Smooth muscle cell of trachea (primary cell): ENCODE measurements at places on chromosomes 6 and 20. TPM values are rescaled to one million over a fixed set of nuclear protein-coding genes. Genes with fewer than 3 reads are reported as not detected.

The BPI gene
- total RNA-seq = under 0.01 TPM in 1 of 2 replicates, not detected in the other

The PLAGL1 gene
- 21.7 and 24.3 TPM in 2 replicates for total RNA-seq

The CLPSL1 gene
- not detected in 2 replicates for total RNA-seq

The FAM209B gene
- total RNA-seq = not detected in 2 replicates

The MARCKS gene
- total RNA-seq = 104 and 133 TPM in 2 replicates

The IMPG1 gene
- total RNA-seq = not detected in 2 replicates

The SLC22A7 gene
- total RNA-seq = not detected in 2 replicates

The ENTPD6 gene
- total RNA-seq = 68.9 and 86.0 TPM in 2 replicates

The ANKEF1 gene
- 2.9 and 5.0 TPM in 2 replicates for total RNA-seq

The UFL1 gene
- 27.3 and 41.2 TPM in 2 replicates for total RNA-seq

The NOX3 gene
- not detected in 2 replicates for total RNA-seq

The TBXT gene
- total RNA-seq = not detected in 2 replicates

The CDK5RAP1 gene
- total RNA-seq = 18.9 and 23.7 TPM in 2 replicates

The ZNF831 gene
- total RNA-seq = not detected in 2 replicates

The LY6G6D gene
- total RNA-seq = not detected in 2 replicates

The ERGIC3 gene
- total RNA-seq = 455 and 566 TPM in 2 replicates

The ERVFRD-1 gene
- total RNA-seq = not detected in 2 replicates

The PPP1R11 gene
- total RNA-seq = 15.6 and 23.0 TPM in 2 replicates

The SSTR4 gene
- total RNA-seq = not detected in 2 replicates

The TRIM31 gene
- not detected in 2 replicates for total RNA-seq

The KIF13A gene
- 105 and 109 TPM in 2 replicates for total RNA-seq

The RIPOR2 gene
- 0.15 and 0.83 TPM in 2 replicates for total RNA-seq

The PLAGL2 gene
- 1.5 and 2.3 TPM in 2 replicates for total RNA-seq

The FLRT3 gene
- total RNA-seq = 2.3 and 5.0 TPM in 2 replicates

The ELOVL4 gene
- total RNA-seq = 5.6 and 8.7 TPM in 2 replicates

The MTFR2 gene
- 0.66 and 2.9 TPM in 2 replicates for total RNA-seq

The KHDC1 gene
- total RNA-seq = 7.9 and 8.1 TPM in 2 replicates

The TFAP2D gene
- not detected in 2 replicates for total RNA-seq

The RPS6KA2 gene
- 60.4 and 122 TPM in 2 replicates for total RNA-seq

The TXLNB gene
- total RNA-seq = 2.3 and 4.1 TPM in 2 replicates

The C20orf144 gene
- under 0.01 and 0.44 TPM in 2 replicates for total RNA-seq

The SLC24A3 gene
- total RNA-seq = under 0.01 TPM in 1 of 2 replicates, not detected in the other

The PSORS1C2 gene
- not detected in 2 replicates for total RNA-seq

The L3MBTL3 gene
- total RNA-seq = 5.2 and 5.8 TPM in 2 replicates

The PNPLA1 gene
- total RNA-seq = not detected in 2 replicates

The HLA-DQB1 gene
- total RNA-seq = not detected in 2 replicates

The RIPK1 gene
- 25.7 and 26.6 TPM in 2 replicates for total RNA-seq

The CCM2L gene
- total RNA-seq = not detected in 2 replicates

The ECT2L gene
- total RNA-seq = 0.50 TPM in 1 of 2 replicates, not detected in the other
